CD8-positive, alpha-beta memory T cell (primary cell): ENCODE measurements at places on chromosomes 5 and 9. TPM values are rescaled to one million over a fixed set of nuclear protein-coding genes. Genes with fewer than 3 reads are reported as not detected.
A peak's percentile ranks its signal among the peaks of the same experiment; 100 is the strongest.

GRCh38 chr5:141809380-141810096 lies 68.7 kb downstream of the PCDH1 start:
- no peak overlapping the region for H3K27ac ChIP-seq
- no peaks in the 10 kb centered on the region for H3K4me1 ChIP-seq
- no peak for DNase-seq
- H3K27me3 ChIP-seq, result peaks cover 25% of the 10 kb centered on the region

The PCDHB16 gene
- total RNA-seq, result not detected

The CCDC192 gene
- total RNA-seq, result not detected

GRCh38 chr9:136671646-136672430 lies 9.1 kb downstream of the EGFL7 start:
- H3K27me3 ChIP-seq, result no peaks in the 10 kb centered on the region
- H3K4me3 ChIP-seq, result no peak overlapping the region
- peak; percentile 62 for DNase-seq

The NIPAL4 gene
- 1.1 TPM for total RNA-seq

DNA sequence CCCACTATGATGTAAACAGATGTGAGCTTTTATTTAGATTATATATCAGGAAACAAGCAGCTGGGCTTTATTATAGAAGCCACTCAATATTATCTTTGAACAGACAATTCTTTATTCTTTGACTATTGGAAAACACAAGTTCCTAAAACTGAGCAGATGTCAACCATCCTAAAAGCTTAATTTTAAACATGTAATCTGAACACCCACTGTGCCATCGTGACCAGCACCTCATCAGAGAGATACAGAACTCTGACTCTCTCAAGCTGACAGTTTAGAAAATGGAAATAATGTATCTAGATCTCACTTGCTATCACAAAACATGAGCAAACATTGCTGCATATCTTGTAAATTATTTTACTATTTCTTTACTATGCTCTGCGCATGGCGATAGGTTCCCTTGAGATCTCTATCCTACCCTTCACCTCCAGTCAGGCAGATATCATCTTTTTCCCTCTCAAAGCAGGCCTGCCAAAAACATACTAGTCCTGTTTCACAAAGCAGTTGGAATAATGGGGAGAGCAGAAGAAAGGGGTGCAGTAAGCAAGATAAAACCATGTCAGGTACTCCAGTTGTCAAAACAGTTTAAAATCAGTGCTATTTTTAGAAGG lies 151.0 kb downstream of the KIAA0825 start:
- no peak for DNase-seq
- H3K4me3 ChIP-seq, result no peak overlapping the region
- H3K27ac ChIP-seq, result no peak overlapping the region
- H3K27me3 ChIP-seq, result no peaks in the 10 kb centered on the region

- H3K27me3 ChIP-seq, result no peaks in the 10 kb centered on the region
- H3K4me1 ChIP-seq, result no peaks in the 10 kb centered on the region
- H3K36me3 ChIP-seq, result no peaks in the 10 kb centered on the region
- H3K4me3 ChIP-seq, result no peak overlapping the region
Measured at GRCh38 chr5:125485771-125486170, 739.3 kb upstream of the ZNF608 start.

DNA sequence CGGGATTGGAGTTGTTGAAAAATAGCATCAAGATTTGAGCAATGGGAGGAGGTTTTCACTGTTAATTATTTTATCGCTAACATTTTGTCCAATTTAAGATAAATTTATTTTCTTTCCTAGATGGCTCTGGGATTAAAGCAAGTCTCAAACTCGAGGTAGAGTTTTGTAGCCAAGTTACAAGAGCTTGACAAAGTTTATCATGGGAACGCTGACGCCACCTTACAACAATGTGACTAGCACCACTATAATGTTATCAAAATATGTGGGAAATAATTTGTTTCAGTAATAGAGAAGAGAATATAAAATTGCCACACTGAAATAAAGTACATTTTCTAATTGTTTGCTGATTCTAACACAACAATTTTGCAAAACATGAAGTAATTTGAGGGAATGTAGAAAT lies 19.8 kb upstream of the TARS1 start:
- no peak for DNase-seq
- H3K4me1 ChIP-seq, result no peaks in the 10 kb centered on the region
- no peak overlapping the region for H3K27ac ChIP-seq

The MED7 gene
- total RNA-seq, result 14.7 TPM

- no peaks in the 10 kb centered on the region for H3K27me3 ChIP-seq
- no peak overlapping the region for H3K4me3 ChIP-seq
- no peak for DNase-seq
- H3K36me3 ChIP-seq, result no peaks in the 10 kb centered on the region
- no peak overlapping the region for H3K27ac ChIP-seq
Measured at GRCh38 chr9:132729235-132729890, 59.1 kb downstream of the GTF3C4 start.

- no peak for DNase-seq
- H3K36me3 ChIP-seq, result no peaks in the 10 kb centered on the region
- H3K4me3 ChIP-seq, result no peak overlapping the region
Measured at GRCh38 chr5:35543408-35543807, 74.3 kb upstream of the SPEF2 start.

DNA sequence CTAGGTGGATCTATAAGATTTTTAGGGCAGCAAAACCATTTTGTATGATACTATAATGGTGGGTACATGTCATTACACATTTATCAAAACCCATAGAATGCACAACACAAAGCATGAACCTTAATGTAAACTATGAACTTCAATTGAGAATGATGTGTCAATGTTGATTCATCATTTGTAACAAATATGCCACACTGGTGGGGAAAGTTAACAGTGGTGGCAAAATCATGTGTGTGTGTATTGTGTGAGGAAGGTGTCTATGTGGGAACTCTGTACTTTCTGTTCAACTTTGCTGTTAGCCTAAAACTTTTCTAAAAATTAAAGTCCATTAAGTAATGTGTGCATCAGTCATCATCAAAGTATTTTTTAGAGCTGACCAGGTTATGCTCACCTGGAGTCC lies 38.9 kb downstream of the HAVCR1 start:
- H3K4me3 ChIP-seq, result no peak overlapping the region
- H3K27ac ChIP-seq, result no peak overlapping the region
- no peaks in the 10 kb centered on the region for H3K36me3 ChIP-seq
- DNase-seq, result no peak
- H3K4me1 ChIP-seq, result peaks cover 12% of the 10 kb centered on the region

DNA sequence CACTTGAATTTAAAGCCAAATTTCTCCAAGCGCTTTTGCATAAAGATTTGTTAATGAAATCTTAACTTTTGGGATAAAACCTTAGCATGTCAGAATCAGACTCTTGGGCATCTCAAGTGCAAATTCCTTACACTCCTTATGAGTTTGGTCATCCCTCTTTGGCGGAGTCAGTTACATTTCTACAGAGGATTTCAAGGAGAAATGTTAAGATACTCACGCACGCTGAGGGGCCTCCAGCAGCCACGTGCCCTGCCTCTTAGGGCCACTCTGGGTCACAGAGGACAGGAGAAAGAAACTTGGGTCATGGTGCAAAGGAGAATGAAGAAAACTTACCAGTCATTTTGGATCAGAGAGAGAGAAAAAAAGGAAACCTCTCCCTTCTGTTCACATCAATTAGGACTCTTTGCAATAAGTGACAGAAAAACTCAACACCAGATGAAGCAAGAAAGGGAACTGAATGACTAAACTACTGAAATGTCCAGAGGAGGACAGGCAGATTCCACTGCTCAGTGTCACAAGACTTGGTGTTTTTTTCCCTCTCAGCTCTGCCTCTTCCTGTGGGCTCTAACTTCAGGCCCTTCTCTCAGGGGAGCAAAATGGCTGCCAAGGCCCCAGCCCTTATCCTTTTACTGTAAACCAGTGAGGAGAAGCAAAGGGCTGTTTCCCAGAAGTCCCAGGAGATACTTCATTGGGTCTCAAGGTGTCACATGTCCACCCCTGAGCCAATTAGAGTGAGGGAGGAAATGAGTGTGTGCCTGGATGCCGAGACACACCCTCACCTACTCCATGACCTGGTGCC lies 63.3 kb upstream of the NFIL3 start:
- no peaks in the 10 kb centered on the region for H3K4me1 ChIP-seq
- no peak overlapping the region for H3K27ac ChIP-seq
- no peak for DNase-seq
- no peak overlapping the region for H3K4me3 ChIP-seq
- H3K36me3 ChIP-seq, result no peaks in the 10 kb centered on the region

DNA sequence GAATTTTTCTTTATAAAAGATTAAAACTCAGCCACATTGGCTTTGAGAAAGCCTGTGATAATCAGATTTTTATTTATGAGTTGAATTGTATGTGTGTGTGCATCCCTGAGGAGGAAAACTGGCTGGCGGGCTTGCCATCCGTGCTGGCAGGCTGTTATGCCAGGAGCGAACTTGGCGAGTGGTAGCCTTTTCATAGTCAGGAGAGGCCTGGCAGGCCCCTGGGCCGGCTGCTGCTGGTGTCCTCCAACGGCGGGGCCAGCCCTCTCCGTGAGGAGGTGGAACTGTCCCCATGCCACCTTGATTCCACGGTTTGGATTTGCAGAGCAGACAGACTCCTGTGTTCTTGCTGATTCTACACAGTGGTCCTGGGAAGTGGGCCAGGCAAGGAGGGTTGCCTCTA lies 43.3 kb downstream of the ZNF618 start:
- H3K36me3 ChIP-seq, result no peaks in the 10 kb centered on the region
- no peak overlapping the region for H3K27ac ChIP-seq
- no peak overlapping the region for H3K4me3 ChIP-seq

The TEK gene
- not detected for total RNA-seq

DNA sequence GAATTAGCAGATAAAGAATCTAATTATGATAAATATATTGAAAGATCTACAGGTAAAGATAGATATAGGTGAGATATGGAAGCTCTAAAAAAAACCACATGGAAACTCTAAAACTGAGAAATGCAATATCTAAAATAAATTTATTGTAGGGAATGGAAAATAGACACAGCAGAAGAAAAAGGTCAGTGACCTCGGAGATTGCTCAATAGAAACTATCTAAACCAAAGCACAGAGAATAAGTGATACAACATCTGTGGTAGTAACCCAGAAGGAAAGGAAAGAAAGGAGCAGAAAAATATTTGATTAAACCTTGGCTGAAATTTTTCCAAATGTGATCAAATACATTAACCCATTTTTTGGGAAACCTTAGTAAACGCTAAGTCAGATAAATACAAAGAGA lies 43.1 kb upstream of the GLIPR2 start:
- H3K36me3 ChIP-seq, result no peaks in the 10 kb centered on the region
- no peaks in the 10 kb centered on the region for H3K27me3 ChIP-seq
- no peak overlapping the region for H3K27ac ChIP-seq
- peaks cover 5% of the 10 kb centered on the region for H3K4me1 ChIP-seq
- no peak for DNase-seq

DNA sequence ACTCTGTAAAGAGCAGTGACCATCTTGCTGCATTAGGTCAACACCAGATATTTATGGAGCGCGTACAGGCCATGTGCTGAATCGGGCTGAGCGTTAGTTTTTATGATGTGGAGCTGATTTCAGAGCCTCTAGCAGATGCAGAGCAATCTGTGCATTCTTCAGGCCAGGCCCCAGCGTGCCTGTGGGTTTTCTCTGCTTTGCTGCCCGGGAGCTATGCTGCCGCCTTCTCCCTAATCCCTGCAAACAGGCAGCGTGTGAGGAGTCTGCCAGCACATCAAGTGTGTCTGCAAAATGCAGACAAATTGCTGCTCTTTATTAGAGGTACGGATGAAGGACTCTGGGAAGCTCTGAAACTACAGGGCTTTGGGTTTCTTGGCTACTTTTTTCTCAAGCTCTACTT lies 170.0 kb downstream of the NTRK2 start:
- no peaks in the 10 kb centered on the region for H3K4me1 ChIP-seq
- H3K27ac ChIP-seq, result no peak overlapping the region
- no peaks in the 10 kb centered on the region for H3K27me3 ChIP-seq
- no peak for DNase-seq
- H3K4me3 ChIP-seq, result no peak overlapping the region

- H3K27me3 ChIP-seq, result no peaks in the 10 kb centered on the region
- H3K27ac ChIP-seq, result no peak overlapping the region
- H3K4me1 ChIP-seq, result no peaks in the 10 kb centered on the region
- DNase-seq, result no peak
- no peak overlapping the region for H3K4me3 ChIP-seq
- no peaks in the 10 kb centered on the region for H3K36me3 ChIP-seq
Measured at GRCh38 chr5:111518777-111519176, 6.4 kb upstream of the STARD4 start.

The UGT3A1 gene
- total RNA-seq, result not detected

DNA sequence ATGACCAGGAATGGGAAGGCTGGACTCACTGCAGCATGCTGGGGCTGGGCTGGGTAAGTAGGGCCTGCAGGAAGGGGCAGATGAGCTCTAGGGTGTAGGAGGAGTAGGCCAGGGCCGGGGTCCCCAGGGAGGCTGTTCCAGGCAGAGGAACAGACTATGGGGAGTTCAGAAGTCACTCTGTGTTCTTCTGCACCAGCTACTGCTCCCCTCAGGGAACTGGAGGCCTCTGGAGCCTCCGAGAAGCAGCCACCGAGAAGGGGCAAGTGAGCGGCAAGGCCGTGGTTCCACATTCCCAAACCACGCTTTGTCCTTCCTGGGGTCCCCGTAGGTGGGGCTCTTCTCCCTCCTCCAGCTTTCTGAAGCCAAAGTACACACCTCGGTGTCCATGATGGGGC lies 8.4 kb upstream of the SLC2A6 start:
- DNase-seq, result no peak
- peaks cover 6% of the 10 kb centered on the region for H3K4me1 ChIP-seq
- H3K4me3 ChIP-seq, result no peak overlapping the region
- no peak overlapping the region for H3K27ac ChIP-seq
- peaks cover 4% of the 10 kb centered on the region for H3K27me3 ChIP-seq

DNA sequence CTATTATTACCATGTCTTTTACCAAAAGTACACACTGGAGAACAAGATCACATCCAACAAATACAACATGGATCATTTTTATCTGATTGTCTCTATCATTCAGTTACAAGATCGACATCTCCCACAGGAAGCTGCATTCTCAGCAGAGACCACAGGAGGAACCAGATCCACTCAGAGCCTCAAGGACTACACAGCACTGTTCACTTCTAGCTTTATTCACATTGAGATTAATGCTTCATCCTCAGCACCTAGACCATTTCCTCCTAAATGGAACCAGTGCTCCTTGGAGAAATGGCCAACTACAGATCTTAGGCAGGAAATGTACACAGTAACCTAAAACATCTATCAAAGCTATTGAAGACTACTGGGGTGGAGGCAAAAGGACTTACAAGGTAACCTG lies 13.3 kb upstream of the C5orf15 start:
- H3K4me1 ChIP-seq, result no peaks in the 10 kb centered on the region
- DNase-seq, result no peak
- peaks cover 4% of the 10 kb centered on the region for H3K36me3 ChIP-seq
- H3K4me3 ChIP-seq, result no peak overlapping the region
- H3K27me3 ChIP-seq, result no peaks in the 10 kb centered on the region
- no peak overlapping the region for H3K27ac ChIP-seq

GRCh38 chr5:174692982-174693422 lies 31.4 kb upstream of the MSX2 start:
- no peak overlapping the region for H3K27ac ChIP-seq
- no peaks in the 10 kb centered on the region for H3K36me3 ChIP-seq
- no peaks in the 10 kb centered on the region for H3K4me1 ChIP-seq
- peaks cover 16% of the 10 kb centered on the region for H3K27me3 ChIP-seq
- H3K4me3 ChIP-seq, result no peak overlapping the region

The FOXI1 gene
- total RNA-seq, result not detected
